ENCODE measurements at places on chromosomes 3 and 15. TPM values are rescaled to one million over a fixed set of nuclear protein-coding genes. Genes with fewer than 3 reads are reported as not detected.
A peak's percentile ranks its signal among the peaks of the same experiment; 100 is the strongest.

DNA sequence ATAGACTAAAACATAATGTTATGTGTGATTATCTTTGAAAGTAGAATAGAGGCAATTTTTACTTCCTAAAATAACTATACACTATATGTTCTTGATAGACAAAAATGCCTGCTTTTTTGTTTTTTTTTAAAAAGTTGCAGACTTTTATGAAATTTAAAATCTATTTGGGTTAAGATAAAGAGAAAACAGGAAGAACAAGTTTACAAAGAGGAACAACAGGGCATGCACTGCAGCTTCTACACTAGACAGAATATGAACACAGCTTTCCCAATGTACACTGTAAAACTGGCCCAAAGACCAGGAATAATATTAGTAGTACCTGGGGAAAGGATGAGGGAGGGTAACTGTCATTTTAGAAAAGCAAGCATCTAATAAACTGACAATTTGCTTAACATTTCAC is 53.7 kb downstream of the NR1I2 start:
- H3K4me1 ChIP-seq, result no peaks in the 10 kb centered on the region
- DNase-seq, result no peak
- H3K27ac ChIP-seq, result no peak overlapping the region
- H3K4me3 ChIP-seq, result no peak overlapping the region
- H3K27me3 ChIP-seq, result no peaks in the 10 kb centered on the region

- no peaks in the 10 kb centered on the region for H3K4me1 ChIP-seq
- H3K27me3 ChIP-seq, result no peaks in the 10 kb centered on the region
- H3K36me3 ChIP-seq, result no peaks in the 10 kb centered on the region
- DNase-seq, result no peak
- no peak overlapping the region for H3K27ac ChIP-seq
- no peak overlapping the region for H3K4me3 ChIP-seq
Observed at GRCh38 chr3:53570081-53570480, 75.7 kb downstream of the CACNA1D start.

DNA sequence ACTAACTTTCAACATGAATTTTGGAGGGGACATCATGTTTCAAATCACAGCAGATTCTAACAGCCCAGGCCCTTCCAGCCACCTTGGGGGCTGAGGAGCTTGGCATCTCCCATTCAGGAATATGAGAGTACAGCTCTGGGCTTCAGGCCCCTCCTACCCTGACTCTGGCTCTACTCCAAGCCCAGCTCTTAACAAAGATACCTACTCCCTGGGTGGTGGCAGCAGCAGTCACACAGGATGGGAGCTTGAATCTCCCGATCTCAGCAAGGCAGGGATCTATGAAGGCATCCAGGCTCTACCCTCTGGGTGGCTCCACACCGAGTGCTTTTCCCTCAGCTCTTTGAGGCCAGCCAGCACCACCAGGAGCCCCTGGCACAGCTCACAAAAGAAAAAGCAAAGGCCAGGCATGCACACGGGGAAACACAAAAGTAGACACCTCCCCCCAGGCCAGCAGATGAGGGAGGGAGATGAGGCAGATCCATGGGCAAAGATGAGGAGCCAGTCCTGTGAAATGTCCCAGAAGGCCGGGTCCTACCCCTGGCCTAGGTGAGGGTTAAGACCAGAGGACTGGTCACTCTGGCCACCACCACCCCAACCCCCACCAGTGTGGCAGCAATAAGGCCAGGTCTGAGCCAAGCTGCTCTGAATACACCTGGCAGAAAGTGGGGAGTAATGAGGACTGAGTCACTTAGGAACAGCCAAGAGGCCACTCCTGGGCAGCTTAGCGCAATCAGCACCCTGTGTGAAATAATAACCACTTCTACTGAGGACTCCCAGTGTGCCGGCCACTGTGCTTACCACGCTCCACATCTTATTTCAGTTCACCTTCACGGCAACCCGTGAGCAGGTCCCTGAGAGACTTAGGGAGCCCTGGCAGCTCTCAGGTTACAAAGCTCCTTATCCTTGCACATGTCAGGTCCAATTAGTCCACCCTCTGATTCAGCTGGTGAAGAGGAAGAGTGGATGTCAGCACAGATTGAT is 24.3 kb downstream of the PLA2G4F start:
- H3K4me3 ChIP-seq, result no peak overlapping the region
- no peaks in the 10 kb centered on the region for H3K36me3 ChIP-seq
- H3K4me1 ChIP-seq, result peaks cover 5% of the 10 kb centered on the region
- H3K27me3 ChIP-seq, result no peaks in the 10 kb centered on the region
- no peak overlapping the region for H3K27ac ChIP-seq
- no peak for DNase-seq

DNA sequence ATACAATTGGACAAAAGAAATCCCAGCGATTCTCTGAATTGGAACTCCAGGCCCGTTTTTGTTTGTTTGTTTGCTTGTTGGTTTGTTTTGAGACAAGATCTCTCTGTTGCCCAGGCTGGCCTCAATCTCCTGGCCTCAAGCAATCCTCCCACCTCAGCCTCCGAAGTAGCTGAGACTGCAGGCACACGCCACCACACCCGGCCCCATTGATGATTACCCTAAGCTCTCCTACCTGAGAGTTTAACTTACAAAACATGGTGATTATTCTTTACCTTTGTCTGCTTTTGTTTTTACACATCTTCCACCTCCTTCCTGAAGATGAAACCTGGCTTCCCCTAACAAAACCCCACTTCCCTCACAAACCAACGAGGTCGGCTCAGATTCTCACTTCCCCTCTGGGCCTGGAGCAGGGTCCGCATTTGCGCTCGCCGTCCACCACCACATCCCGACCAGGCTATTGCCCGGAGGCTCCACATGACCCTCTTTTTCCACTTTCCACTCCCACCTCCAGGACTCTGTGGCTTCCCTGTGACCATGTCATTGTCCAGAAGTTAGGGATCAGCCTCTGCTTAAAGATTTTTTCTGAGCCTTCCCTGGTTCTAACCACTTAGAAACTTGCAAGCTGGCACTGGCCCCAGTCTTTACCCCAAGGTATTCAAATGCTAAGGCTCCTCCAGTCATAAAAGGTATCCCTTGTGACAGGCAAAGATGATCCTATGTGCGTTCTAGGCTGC is 14.8 kb downstream of the KLHL6 start:
- no peak for DNase-seq
- no peak overlapping the region for H3K27ac ChIP-seq
- H3K4me1 ChIP-seq, result no peaks in the 10 kb centered on the region
- H3K4me3 ChIP-seq, result no peak overlapping the region
- no peaks in the 10 kb centered on the region for H3K36me3 ChIP-seq
- H3K27me3 ChIP-seq, result no peaks in the 10 kb centered on the region

DNA sequence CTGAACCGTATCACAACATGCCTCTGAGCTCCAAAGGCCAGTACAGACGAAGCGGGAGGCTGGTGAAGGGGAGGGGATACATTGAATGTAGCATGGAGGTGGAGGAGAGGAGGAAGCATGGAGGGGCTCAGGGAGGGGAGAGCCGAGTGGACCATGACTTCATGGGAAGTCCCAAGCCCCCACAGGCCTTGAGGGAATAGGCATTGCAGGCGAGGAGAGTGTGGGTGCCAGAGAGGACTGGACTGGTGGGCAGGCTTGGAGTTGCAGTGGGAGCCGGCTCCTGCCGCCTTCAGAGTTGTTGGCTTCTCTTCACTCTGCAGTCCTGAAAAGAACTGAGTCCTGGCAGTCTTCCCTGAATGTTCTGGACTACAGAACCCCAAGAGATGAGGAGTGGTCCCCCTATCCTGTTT is 3.3 kb upstream of the RNU6-1 start:
- no peak overlapping the region for H3K4me3 ChIP-seq
- peaks cover 11% of the 10 kb centered on the region for H3K4me1 ChIP-seq
- H3K36me3 ChIP-seq, result no peaks in the 10 kb centered on the region
- H3K27me3 ChIP-seq, result peaks cover 2% of the 10 kb centered on the region
- H3K27ac ChIP-seq, result no peak overlapping the region
- DNase-seq, result no peak

GRCh38 chr3:70959506-70960291 is 623.8 kb downstream of the FOXP1 start:
- H3K36me3 ChIP-seq, result no peaks in the 10 kb centered on the region
- H3K27ac ChIP-seq, result no peak overlapping the region
- H3K4me1 ChIP-seq, result peaks cover 9% of the 10 kb centered on the region
- DNase-seq, result no peak

- H3K27ac ChIP-seq, result no peak overlapping the region
- H3K4me1 ChIP-seq, result peaks cover 71% of the 10 kb centered on the region
- no peaks in the 10 kb centered on the region for H3K36me3 ChIP-seq
- no peak for DNase-seq
Observed at GRCh38 chr3:128491941-128492670, 895 bp downstream of the GATA2 start.

- no peaks in the 10 kb centered on the region for H3K27me3 ChIP-seq
- no peak for DNase-seq
- H3K27ac ChIP-seq, result peak overlapping the region; percentile 96
- H3K4me1 ChIP-seq, result peaks cover 3% of the 10 kb centered on the region
- peaks cover 26% of the 10 kb centered on the region for H3K36me3 ChIP-seq
Observed at GRCh38 chr3:49104052-49104426, 518 bp downstream of the QARS1 start.

DNA sequence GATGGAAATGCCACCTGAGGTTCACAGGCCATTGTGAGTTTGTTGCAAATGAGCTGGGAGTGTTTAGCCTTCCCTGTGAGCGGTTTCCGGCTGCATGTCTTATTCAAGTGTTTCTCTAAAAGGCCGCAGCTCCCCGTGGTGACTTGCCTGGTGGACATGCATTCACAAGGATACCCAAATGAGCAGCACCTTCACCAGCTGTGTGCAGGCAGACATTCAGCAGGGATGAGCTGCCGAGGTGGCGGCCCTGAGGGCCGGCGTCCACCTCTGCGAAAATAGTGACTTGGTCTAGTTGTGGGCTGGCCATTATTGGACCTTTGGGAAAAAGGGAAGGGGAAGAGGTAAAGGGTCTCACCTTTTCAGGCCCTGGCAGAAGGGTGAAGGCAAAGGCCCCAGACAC is 23.4 kb downstream of the SPSB4 start:
- H3K27ac ChIP-seq, result no peak overlapping the region
- no peak for DNase-seq
- peaks cover 72% of the 10 kb centered on the region for H3K4me1 ChIP-seq
- no peaks in the 10 kb centered on the region for H3K36me3 ChIP-seq
- 0 out of 2 replicates have a peak overlapping the region, but pooled peaks have one; percentile 2 for H3K4me3 ChIP-seq

- H3K4me3 ChIP-seq, result no peak overlapping the region
- no peaks in the 10 kb centered on the region for H3K27me3 ChIP-seq
- H3K4me1 ChIP-seq, result no peaks in the 10 kb centered on the region
- H3K36me3 ChIP-seq, result no peaks in the 10 kb centered on the region
Observed at GRCh38 chr15:87777054-87777561, 479.4 kb downstream of the NTRK3 start.

ALDH1L1 gene
- total RNA-seq, result 1.6 TPM

IQCH gene
- 0.88 TPM for total RNA-seq

Measured in H1 (cell line).